Gastrocnemius medialis (tissue), 4 donors: ENCODE measurements at places on chromosomes 11 and 22. TPM values are rescaled to one million over a fixed set of nuclear protein-coding genes. Genes with fewer than 3 reads are reported as not detected.
A peak's percentile ranks its signal among the peaks of the same experiment; 100 is the strongest.

GRCh38 chr11:45752106-45752505 lies 52.8 kb upstream of the SLC35C1 start:
- no peak for DNase-seq
- H3K36me3 ChIP-seq: no peaks in the 10 kb centered on the region
- no peak overlapping the region for H3K4me3 ChIP-seq
- no peaks in the 10 kb centered on the region for H3K27me3 ChIP-seq
- no peak overlapping the region for H3K27ac ChIP-seq
- H3K4me1 ChIP-seq: no peaks in the 10 kb centered on the region

- no peak for DNase-seq
- H3K27ac ChIP-seq: no peak overlapping the region
- H3K27me3 ChIP-seq: no peaks in the 10 kb centered on the region
- no peaks in the 10 kb centered on the region for H3K4me1 ChIP-seq
Observed at GRCh38 chr11:16727806-16728205, 10.6 kb upstream of the C11orf58 start.

DNA sequence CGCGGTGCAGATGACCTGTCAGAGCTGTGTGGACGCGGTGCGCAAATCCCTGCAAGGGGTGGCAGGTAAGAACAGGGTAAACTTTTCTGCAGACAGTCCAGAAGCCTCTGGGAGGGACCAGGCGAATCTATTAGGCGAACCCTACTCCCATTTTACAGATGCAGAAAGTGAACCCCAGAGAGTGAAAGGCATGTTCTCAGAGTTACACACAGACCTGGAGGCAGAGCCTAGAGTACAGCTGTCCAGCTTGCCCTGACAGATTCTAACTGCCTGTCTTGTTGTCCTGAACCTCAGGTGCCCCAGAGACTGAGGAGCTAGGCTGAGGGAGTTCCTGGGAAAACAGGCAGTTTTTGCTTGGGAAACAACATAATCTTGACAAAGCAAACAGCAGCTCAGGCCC lies 665 bp downstream of the CCS start:
- peak overlapping the region; percentile 87 for H3K27ac ChIP-seq
- H3K4me3 ChIP-seq: peak overlapping the region; percentile 85
- no peaks in the 10 kb centered on the region for H3K27me3 ChIP-seq
- no peak for DNase-seq
- no peaks in the 10 kb centered on the region for H3K36me3 ChIP-seq

GRCh38 chr11:70307176-70307575 lies 36.7 kb downstream of the PPFIA1 start:
- peaks cover 11% of the 10 kb centered on the region for H3K4me1 ChIP-seq
- H3K27ac ChIP-seq: no peak overlapping the region
- H3K4me3 ChIP-seq: no peak overlapping the region
- no peaks in the 10 kb centered on the region for H3K27me3 ChIP-seq

DNA sequence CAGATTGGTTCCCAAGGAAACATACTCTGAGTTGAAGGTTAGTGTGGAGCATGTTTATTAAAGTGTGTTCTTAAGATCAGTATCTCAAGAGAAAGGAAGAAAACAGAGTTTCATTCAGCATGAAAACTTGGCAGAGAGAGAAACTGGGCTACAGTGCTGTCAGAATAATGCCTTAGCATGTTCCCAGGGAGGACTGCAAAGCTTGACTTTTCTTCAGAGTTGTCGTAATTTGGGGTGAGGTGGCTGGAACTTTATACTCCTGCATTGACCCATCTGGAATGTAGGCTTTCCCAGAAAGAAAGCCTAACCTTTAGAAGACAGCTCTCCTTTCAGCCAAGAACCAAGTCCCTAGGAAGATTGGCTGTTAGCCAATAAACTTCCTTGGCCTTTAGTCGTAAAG lies 190.8 kb upstream of the CNTN5 start:
- H3K27me3 ChIP-seq: no peaks in the 10 kb centered on the region
- no peak overlapping the region for H3K4me3 ChIP-seq
- no peak overlapping the region for H3K27ac ChIP-seq
- no peak for DNase-seq
- H3K36me3 ChIP-seq: no peaks in the 10 kb centered on the region

- H3K36me3 ChIP-seq: no peaks in the 10 kb centered on the region
- H3K4me1 ChIP-seq: peaks cover 2% of the 10 kb centered on the region
- H3K27ac ChIP-seq: no peak overlapping the region
- no peak for DNase-seq
- no peak overlapping the region for H3K4me3 ChIP-seq
- no peaks in the 10 kb centered on the region for H3K27me3 ChIP-seq
Observed at GRCh38 chr11:6328321-6328720, 8.0 kb upstream of the CAVIN3 start.

GRCh38 chr11:62553080-62553838 lies 6.7 kb upstream of the AHNAK start:
- peak; percentile 95 for DNase-seq
- H3K27ac ChIP-seq: peak overlapping the region; percentile 99
- peaks cover 90% of the 10 kb centered on the region for H3K4me1 ChIP-seq
- H3K36me3 ChIP-seq: no peaks in the 10 kb centered on the region
- H3K27me3 ChIP-seq: no peaks in the 10 kb centered on the region
- H3K4me3 ChIP-seq: peak overlapping the region; percentile 36

Gene ZC3H12C
- total RNA-seq: 20.9 TPM

Gene GAB2
- 39.3 TPM for total RNA-seq

Gene FUT4
- total RNA-seq: 1.9 TPM

Gene MYEOV
- total RNA-seq: not detected

Gene MMP8
- 0.24 TPM for total RNA-seq

Gene CECR2
- total RNA-seq: 21.9 TPM
